Ascending aorta (tissue), 2 donors: ENCODE measurements at places on chromosomes 16 and 17. TPM values are rescaled to one million over a fixed set of nuclear protein-coding genes. Genes with fewer than 3 reads are reported as not detected.

The CBFA2T3 gene
- total RNA-seq = 32.8 TPM

The SPNS2 gene
- 107 TPM for total RNA-seq

The C16orf92 gene
- total RNA-seq = not detected

The DNAI2 gene
- total RNA-seq = not detected

The KRTAP2-3 gene
- not detected for total RNA-seq

The RCVRN gene
- not detected for total RNA-seq

DNA sequence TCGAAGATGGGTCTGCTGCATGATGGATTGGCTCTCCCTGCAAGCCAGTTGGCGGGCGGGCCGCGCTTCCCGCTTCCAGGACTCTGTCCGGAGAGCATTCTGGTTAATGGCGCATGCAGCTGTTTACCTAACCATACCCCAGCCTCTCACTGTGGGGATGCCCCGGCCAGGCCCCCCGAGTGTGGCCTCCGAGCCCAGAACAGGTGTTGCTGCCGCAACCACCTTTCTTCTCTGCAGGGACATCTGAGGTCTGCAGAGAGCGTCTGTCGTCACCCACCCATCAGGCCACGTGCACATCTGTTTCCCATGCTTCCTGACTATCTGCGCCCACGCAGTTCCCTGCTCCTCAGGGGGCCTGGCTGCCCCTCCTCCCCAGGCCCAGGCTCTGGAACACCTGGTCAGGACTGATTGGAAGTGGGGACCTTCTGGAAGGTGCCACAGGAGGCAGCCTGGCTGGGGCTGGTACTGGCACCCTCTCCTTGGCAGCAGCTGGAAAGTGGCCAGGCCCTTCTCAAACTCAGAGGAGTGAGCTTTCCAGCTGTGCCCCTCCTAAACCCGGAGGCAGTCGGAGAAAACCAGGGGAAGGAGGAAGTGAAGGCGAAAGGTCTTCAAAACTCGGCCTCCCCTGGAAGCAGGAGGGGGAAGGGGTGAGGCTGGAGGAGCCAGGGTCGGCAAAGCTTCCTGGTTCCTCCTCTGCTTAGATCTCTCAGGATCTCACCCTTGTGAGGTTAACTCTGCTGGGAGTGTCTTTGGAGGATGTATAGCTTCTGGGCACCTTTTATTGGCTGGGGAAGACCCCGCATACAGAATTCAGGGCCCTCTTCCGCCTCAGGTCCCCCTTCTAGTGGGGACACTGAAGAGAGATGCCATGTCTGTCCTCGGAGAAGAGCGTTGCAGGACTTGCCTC is 64.5 kb upstream of the CIBAR2 start:
- DNase-seq = no peak

GRCh38 chr17:19773534-19773933 is 25.4 kb upstream of the ALDH3A1 start:
- DNase-seq = no peak

DNA sequence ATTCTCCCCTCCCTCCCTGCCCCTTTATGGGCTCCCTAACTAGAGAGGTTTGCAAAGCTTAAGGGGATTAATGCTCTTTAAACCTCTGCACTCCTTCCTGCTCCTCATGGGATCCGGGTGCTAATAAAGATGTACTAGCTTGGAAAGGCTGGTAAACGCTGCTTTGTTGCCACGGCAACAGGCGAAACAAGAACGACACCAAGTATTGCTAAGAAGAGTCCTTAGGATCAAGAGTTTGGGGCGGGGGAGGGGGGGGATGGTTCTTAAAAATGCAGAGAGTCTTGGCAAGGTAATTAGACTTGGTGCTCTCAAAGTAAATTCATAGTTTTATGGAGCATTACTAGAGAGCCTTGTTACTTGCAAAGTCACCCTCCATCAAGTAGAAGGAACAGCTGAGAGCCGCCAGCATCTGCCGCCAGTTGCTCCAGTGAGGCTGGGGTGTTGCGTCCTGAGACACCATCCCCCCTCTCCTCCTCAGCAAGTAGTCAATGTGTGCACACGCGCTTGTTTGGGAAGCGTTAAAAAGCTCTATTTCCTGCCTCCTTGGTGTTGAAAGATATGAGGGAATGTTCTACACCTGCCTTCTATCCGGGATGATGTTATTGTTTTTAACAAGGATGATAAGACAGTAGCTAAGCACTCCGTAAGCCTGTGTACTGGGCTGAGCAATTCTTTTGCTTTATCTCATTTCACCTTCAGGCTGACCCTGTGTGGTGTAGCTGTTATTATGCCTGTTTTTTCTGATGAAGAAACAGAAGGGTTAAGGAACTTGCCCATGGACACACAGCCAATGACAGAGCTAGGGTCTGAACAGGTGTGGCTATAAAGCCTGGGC is 190.9 kb downstream of the CCDC182 start:
- DNase-seq = no peak

GRCh38 chr16:57325458-57325857 is 33.1 kb upstream of the CCL22 start:
- no peak for DNase-seq

GRCh38 chr16:27315333-27316037 is 1.7 kb downstream of the IL4R start:
- DNase-seq = peak; percentile 23

DNA sequence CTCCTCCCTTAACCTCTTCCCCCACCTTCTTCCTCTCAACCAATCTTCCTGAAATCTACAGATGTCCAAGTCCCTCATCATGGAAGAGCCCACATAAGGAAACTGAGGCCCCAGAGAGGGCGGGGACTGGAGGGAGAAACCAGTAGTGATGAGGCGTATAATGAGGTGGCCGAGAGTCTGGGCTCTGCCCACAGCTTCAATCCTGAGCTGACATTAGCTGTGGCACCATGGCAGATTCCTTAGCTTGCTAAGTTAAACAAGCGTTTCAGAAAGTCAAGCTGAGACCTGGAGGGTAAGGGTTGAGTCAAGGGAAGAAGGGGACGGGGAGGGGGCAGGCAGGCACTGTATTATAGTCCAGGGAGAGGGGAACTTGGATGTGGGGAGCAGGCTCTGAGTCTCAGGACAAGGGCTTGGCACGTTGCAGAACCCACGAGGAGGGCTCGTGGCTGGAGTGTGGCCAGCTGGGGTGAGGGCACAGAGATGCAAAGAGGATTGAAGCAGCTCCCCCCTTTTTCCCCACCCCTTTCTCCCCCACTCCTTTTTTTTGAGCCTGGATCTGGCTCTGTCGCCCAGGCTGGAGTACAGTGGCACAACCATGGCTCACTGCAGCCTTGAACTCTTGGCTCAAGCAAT is 13.3 kb downstream of the ARHGAP23 start:
- no peak for DNase-seq

- no peak for DNase-seq
Measured at GRCh38 chr17:82294064-82294773, 20.7 kb upstream of the CSNK1D start.

GRCh38 chr16:86892509-86892908 is 314.2 kb downstream of the FOXL1 start:
- no peak for DNase-seq

- peak; percentile 67 for DNase-seq
Measured at GRCh38 chr16:85688586-85689284, at the start of gene GINS2. Gene GINS2, minus strand, starts transcription at chr16:85688954. Its CDS starts 56 bp downstream, at chr16:85688898.

DNA sequence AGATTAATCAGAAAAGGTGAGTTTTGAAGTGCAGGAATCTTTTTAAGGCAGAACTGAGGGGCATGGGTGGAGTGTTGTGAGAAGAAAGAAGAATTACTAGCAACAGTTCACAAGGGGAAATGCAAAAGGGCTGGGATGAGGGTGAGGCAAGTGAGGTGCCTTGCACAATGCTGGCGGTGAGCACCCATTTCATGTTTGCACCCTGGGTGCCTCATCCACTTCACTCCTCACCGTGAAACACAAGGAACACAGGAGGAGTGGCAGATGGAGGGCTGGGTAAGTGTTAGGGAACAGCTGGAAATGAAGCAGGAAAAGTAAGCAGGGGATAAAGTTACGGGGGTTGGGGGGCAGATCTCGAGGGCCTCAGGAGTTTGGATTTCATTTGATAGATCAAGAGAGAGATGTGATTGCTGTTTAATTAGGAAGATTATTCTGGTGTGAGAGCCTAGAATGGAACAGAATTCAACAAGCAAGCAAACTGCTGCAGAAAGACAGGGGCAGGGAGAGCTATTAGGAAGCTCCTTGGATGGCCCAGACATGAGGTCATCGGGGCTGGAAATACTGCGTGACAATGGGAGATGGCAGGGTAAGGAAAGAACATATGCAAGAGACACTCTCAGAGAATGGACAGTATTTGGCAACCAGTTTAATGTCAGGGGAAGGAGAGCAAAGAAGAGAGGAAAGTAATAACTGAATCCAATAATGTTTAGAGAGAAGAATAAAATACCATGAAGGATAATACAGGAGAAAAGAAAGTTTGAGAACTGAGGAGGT is 8.3 kb upstream of the HEATR6 start:
- no peak for DNase-seq

GRCh38 chr17:72011561-72011960 is 109.3 kb upstream of the SOX9 start:
- DNase-seq = no peak

DNA sequence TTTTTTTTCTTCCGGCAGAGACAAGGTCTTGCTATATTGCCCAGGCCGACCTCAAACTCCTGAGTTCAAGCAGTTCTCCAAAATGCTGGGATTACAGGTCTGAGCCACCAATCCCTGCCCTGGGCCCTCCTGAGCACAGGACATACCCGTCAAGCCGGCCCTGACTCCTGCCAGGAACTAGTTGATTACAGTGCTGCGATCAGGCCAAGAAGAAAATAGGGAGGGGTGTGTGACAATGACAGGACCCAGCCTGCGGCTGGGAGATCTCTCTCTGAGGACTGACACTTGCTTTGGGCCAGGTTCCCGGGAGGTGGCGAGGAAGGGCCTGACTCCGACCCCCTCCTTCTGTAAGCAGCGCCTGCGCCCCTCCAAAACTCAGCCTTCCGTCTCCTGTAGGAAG is 276.6 kb downstream of the MRTFB start:
- no peak for DNase-seq

GRCh38 chr16:63361032-63361624 is 1324.9 kb upstream of the CDH8 start:
- no peak for DNase-seq

DNA sequence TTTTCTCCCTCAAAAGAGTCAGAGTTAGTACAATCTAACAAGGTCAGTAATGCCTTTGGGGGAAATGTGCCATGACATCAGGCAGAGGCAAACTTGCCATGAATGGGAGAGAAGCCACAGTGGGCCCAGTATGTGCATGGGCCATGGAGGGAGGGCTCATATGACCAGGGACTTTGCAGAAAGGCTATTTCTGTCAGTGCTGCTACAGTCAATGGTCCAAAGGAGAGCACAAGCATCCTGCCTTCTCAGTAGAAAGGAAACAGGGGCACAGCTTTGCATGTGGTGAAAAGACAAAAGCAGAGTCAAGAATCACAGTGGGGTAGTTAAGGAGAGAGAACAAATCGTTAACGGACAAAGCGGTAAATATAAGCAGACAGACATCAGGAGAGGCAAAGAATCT is 11.2 kb upstream of the CORO6 start:
- no peak for DNase-seq

- DNase-seq = no peak
Measured at GRCh38 chr17:38447502-38448085, 19.3 kb downstream of the ARHGAP23 start.
